ENCODE measurements at places on chromosomes 7 and 10.

DNA sequence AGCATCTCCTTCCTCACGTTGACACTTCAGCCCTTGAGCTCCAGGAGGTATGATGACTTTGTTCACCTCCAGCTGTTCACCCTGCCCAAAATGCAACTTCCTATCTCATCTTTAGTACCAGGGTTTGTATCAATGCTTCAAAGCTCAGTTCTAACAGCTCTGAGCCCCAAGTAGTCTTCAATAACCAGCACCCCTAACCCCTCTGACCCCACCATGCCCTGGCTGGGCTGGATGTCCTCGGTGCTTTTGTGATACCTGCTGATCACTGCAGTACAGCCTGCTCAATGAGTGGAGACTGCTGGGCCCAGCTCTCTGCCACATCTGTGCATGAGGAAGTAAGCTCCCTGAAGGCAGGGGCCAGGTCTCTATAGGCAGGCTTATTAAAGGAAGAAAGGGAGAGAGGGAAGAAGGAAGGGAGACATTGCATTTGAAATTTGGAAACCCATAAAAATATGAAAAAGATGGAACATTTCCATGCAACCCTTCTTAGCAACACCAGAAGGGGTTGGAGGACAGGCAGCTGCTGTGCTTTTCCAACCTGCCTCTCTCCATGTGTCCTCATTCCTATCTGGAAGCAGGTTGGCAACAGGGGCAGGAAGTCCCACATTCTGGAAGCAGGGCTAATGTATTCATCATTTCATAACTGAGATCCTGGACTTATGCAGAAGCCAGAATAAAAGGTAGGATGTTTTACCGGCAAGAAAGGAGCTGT lies 756.1 kb downstream of the GRID1 start:
- no peak for DNase-seq

- no peak for DNase-seq
Observed at GRCh38 chr10:22476601-22477321, 131.5 kb downstream of the SPAG6 start.

- no peak for DNase-seq
Observed at GRCh38 chr7:30710669-30711068, 28.4 kb upstream of the CRHR2 start.

DNA sequence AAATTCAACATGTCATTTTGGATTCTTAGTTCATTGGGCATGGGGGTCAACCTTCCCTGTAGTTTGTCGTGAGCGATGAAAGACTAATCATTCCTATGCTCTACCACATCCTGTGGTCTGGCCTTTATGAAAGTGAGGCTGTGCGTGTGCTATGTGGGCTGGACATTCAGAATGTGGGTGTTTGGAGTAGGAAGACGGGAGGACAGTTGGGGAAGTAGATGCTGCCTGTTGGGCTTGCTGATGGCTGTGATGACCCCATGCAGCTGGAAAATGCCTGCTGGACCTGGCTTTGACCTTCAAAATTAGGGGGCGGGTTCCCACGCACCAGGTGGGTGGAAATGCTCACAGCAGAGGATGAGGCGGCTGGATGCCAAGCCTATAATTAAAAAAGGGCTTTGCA lies 90.9 kb upstream of the MKI67 start:
- no peak for DNase-seq

DNA sequence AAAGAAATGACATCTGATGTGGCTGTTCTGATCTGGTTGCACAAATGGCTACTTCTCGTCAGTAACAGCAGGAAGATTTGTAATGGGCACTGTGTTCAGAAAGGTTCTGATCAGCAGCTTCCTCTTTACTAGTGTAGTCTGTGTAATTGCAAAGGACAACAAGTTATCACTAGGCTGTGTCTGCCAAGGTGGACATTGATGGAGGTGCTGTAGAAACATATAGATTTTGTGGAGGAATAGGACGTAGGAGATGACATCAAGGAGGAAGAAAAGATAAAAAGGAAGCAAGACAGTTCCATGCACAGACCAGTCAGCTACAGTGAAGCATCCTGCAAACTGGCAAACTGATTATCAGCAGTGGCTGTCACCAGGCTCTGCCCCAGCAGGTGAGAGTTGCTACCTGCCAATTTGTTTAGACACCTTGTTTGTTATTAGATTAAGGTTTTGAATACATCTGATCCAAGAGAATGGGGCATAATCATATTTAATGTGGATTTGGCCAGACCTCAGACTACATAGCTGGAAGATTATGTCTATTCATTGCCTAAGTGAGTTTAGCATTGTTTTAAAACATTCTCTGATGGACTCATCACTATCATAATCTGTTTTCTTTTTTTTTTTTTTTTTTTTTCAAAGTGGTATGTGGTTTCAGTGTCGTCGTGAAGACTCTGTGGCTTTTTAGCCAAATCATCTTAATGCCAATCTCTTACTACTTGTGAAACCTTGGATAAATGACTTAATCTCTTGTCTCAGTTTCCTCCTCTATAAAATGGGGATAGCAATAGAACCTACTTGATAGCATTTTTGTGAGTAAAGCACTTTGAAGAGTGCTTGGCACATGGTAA lies 417.9 kb upstream of the LRGUK start:
- DNase-seq = no peak

GRCh38 chr7:118777308-118777707 lies 552.8 kb downstream of the ANKRD7 start:
- no peak for DNase-seq

GRCh38 chr7:74104702-74105101 lies 21.1 kb downstream of the LIMK1 start:
- DNase-seq = no peak

GRCh38 chr7:523347-524336 lies 4.0 kb upstream of the PDGFA start:
- DNase-seq = no peak

- DNase-seq = no peak
Observed at GRCh38 chr10:1685699-1686490, 51.4 kb downstream of the ADARB2 start.

DNA sequence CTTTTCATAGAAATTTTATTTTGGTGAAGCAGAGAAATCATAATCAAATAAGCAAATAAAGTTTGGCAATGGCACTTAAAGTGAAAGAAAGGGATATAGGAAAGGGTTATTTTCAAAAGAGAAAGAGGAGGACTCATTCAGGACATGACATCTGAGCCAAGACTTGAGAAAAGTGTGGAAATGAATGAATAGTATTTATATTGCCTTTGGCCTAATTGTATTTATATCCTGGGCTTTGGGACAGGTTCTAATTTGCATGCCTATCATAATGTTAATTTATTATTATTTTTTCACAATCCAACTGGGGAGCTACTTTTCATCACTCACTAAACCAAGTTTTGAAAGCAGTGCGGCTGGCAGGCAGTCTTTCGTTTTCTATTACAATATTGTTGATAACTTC lies 376.8 kb downstream of the HGF start:
- no peak for DNase-seq

DNA sequence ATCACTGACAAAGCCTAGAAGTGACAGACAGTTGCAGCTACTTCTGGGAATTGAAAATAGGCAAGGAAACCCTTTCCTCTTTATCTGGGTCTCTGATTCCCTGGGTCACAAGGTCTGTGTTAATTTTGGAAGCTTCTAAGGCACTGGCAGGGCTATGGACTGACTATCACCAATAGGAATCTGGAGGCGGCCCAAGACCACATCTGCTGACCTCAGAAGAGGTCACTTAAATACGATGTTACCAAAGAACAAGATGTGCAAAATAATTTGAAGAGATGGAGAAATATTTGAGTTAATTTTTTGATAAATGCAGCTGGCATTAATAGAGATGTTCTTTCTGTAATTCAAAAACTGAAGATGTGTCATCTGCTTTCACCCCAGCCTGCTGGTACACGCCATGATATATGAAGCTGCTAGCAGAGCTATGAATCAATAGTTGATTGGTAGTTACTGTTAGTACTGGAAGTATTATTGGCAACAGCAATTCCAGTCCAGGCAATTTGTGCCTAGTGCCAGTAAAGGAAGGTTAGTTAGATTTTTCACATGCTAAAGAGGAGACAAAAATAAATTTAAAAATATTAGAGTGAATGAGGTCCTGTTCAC lies 5.5 kb upstream of the STEAP4 start:
- no peak for DNase-seq

GRCh38 chr7:1370738-1371137 lies 88.5 kb downstream of the MICALL2 start:
- DNase-seq = no peak

- no peak for DNase-seq
Observed at GRCh38 chr7:109552017-109552416, 982.3 kb downstream of the DNAJB9 start.

- DNase-seq = no peak
Observed at GRCh38 chr7:101933688-101934121, 116.3 kb downstream of the CUX1 start.

DNA sequence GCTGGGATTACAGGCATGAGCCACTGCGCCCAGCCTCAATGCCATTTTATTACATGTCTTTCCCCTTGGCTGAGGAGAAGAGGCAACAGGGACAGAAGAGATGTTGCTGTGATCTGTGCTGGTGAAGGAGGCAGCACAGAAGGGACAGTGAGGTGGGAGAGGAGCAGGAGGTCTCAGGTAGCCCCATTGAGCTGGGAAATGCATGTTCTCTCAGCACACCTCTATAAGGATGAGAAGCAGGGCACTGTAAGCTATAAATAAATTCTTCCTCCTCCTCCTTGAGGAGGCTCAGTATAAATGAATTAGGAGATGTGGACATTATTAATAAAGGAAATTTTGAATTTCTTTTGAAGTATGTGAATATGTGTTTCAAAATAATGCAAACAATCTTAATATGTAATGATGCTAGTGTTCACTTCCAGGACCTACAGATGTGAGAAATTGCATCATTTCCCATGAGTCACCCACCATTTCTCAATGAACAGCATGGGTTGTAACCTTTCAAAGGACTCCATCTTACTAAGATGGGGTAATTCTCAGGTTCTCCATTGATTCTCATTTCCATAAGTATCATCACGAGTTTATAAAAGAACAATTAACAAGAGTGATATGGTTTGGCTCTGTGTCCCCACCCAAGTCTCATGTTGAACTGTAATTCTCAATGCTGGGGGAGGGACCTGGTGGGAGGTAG lies 88.9 kb upstream of the ODAD2 start:
- DNase-seq = no peak

DNA sequence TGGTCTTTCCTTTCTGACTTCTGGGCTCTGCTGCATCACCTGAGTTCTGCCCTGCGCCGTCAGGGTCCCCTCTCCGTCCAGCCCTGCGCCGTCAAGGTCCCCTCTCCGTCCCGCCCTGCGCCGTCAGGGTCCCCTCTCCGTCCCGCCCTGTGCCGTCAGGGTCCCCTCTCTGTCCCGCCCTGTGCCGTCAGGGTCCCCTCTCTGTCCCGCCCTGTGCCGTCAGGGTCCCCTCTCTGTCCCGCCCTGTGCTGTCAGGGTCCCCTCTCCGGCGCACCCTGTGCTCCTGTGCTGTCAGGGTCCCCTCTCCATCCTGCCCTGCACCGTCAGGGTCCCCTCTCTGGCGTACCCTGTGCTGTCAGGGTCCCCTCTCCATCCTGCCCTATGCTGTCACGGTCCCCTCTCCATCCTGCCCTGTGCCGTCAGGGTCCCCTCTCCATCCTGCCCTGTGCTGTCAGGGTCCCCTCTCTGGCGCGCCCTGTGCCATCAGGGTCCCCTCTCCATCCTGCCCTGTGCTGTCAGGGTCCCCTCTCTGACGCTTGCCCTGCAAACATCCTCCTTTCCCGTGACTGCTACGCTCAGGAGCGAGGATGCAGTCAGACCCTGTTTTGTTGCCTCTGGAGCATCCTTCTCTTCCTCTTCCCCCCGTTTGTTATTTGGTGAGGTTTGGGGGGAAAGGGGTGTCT lies 66.4 kb downstream of the INPP5A start:
- DNase-seq = no peak

DNA sequence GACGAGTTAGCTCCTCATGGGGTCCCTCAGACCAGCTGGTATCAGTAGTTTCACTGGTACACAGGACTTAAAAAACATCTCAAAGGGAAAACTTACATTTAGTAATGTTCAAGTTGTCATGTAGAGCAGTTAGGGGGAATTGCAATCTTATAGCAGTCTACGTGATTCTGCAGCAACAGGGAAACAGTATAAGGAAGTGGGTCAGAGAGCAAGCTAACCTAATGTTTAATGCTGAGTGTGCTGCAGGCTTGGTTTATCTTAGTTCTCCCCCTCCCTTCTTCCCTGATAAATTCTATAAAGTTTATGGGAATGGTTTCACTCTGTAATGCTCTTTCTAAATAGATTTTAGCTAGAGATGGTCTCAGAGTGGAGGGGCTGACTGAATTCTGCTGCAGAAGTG lies 11.3 kb downstream of the SPAM1 start:
- no peak for DNase-seq

- no peak for DNase-seq
Observed at GRCh38 chr10:28669227-28670173, 7.8 kb upstream of the BAMBI start.

DNA sequence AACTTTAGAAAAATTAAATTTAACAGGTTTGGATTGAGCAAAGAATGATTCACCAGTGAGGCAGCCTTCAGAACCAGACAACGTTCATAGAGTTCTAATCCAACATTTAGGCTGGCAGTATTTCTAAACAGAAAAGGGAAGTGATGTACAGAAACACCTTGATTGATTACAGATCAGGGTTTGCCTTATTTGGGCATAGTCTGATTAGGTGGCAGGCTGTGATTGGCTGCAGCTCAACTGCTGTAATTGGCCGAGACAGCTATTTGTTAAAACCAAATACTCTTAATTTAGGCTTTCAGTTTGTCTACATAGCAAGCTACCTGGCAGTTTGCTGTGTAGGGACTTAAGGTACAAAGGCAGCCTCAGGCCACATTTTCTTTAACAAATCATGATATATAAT lies 802.5 kb downstream of the IPMK start:
- no peak for DNase-seq

GRCh38 chr7:128934361-128935341 lies 3.1 kb upstream of the IRF5 start:
- no peak for DNase-seq

- no peak for DNase-seq
Observed at GRCh38 chr10:72223743-72224101, 7.6 kb upstream of the ASCC1 start.

GRCh38 chr10:89241026-89241425 lies 10.5 kb downstream of the LIPA start:
- no peak for DNase-seq

DNA sequence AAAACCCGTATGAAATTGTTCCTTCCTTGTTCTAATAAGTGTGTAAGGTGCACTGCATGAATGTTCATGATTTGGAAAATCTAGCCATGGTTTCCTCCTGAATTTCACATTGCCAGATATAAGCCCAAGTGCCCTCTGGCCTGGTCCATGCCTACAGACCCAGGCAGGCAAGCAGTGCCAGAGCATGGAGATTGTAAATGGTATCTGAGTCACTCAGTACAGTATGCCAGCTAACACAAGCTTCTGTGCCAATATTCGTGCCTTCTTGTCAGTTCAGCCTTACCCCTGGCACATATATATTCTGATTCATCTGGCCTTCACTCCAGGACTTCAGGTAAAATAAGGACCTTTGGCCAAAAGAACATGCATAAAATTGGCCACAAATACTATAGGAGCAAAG lies 38.4 kb upstream of the PDE1C start:
- no peak for DNase-seq

GRCh38 chr10:84401854-84402611 lies 73.6 kb downstream of the CCSER2 start:
- no peak for DNase-seq
